NCI-H2107 (cell line): ENCODE measurements at places on chromosomes 2 and 18.

DNA sequence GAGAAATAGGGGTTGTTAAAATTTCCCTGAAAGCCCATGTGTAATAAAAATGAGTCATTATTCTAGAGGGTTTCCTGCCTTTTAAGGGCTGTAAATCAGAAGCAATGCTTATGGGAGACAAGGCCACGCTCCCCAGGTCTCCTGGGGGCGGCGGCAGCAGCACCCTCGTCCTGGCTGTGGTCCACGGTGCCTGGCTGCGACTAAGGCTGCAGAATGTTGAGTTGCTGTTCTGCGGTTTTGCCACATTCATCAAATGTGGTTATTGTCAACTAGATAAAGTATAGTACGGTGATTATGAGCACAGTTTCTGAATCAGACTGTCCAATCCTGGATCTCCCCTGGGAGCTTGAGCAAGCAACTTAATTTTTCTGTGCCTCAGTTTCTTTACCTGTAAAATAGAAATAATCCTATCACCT lies 11.9 kb upstream of the AGFG1 start:
- no peak for DNase-seq

DNA sequence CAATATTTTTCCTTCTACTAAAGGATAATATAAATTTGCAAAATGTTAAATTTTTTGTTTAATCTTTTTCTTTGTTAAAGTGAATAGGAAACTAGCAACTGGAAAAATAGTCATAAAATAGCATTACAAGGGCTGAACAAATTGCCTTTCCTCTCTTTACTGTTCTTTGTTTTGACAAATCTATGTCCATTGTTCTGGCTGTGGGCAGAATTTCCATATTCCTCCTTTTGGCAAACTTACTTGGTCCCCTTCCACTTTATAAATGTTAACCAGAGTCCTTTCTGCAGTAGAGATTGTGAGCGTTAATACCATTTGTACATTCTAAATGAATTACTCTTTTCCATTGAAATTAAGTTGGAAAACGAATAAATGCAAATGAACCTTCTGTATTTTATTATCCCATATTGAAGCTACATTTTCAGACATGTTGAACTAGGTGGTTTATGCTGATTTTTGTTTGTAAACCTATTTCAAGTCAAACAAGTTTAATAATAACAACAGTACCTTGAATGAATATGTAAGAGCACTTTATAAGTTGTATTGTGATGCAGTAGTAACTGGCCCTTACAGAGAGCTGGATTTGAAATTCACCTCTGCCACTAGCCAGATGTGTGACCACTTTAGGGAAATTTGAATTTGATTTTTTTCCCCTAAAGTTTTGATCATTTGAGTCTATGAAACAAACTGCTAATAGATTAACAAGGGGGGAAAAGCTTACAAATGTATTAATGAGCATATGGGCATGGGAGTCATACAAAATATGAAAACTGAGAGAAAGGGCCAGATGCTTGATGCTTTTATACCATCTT lies 3.3 kb downstream of the RNF125 start:
- DNase-seq, result no peak

DNA sequence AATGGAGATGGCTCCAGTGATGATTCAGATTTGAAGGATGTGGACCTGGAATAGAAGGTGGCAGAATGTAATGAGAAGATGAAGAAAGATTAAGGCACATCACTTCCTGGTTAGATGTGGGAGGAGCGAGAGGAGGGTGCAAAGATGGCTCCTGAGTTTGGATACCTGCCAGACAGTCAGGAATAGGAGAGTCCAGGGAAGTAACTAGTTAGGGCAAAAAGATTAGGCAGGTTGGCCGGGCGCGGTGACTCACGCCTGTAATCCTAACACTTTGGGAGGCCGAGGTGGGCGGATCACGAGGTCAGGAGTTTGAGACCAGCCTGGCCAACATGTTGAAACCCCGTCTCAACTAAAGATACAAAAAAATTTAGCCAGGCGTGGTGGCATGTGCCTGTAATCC lies 5.6 kb downstream of the C2orf74 start:
- DNase-seq, result no peak

DNA sequence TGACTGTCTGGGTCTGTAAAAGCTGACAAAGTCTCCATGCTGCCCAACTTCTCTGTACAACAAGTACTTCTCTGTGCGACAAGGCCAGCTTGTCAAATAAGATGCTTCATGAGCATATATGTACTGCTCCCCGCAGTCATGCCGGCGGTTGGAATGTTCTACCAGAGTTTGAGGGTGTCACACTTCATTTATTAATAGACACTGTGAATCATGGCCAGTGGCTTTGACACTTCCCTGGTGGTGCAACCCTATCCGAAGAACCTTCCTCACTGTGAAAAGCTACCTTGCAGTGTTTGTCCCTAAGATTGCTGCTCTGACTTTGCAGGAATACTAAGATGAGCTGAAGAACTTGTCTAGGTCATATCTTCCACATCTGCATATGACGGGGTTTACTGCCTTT lies 120.9 kb upstream of the NRP2 start:
- no peak for DNase-seq

- DNase-seq, result no peak
These were observed 18.6 kb upstream of the SCRN3 start for GRCh38 chr2:174376967-174377366.

DNA sequence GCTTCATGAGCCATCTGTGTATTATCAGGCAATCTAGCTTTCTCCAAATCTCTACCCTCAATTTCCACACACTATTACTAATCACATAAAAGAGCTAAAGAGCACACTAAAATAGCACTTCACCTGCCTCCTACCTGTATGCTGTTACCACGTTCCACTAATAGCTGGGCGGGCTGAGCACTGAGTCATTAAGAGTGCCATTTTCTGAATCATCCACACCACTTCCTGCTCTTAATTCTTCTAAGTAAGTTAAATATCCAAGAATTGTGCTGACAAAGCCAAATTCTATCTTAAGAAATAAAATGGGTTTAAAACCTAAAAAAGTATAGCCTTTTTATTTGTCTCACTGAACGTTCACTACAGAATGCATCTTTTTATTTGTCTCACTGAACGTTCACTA lies 35.7 kb downstream of the NOL10 start:
- DNase-seq, result no peak

GRCh38 chr2:167057446-167057845 lies 169.2 kb downstream of the XIRP2 start:
- DNase-seq, result no peak

DNA sequence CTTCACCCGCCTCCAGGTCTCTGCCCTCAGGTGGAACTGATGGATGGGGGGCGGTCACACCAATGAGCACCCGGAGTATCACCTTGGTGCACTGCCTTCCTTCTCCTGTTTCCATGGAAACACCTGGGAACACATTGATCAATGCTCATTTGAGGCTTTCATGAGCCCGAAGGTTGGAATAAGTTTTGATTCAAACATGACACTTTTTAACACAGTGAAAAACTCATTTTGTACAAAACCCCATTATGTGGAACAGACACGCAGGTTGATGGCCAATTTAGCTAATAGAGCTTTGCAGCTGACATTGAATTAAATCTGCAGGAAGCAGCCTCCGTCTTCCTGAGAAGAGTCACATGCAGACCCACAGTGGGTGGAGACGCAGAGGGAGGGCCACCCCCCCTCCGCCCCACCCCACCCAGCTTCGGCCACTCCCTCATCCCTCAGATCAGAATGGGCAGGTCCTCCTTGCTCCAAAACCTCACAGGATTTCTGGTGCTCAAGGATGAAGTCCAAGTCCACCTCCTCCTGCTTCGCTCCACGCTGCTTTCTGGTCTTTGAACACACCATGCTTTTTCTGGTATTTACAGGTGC lies 96.0 kb upstream of the MYCN start:
- DNase-seq, result no peak

- DNase-seq, result no peak
These were observed 15.3 kb downstream of the VIT start for GRCh38 chr2:36711741-36712314.

GRCh38 chr18:2985628-2986027 lies 27.3 kb downstream of the LPIN2 start:
- DNase-seq, result no peak

DNA sequence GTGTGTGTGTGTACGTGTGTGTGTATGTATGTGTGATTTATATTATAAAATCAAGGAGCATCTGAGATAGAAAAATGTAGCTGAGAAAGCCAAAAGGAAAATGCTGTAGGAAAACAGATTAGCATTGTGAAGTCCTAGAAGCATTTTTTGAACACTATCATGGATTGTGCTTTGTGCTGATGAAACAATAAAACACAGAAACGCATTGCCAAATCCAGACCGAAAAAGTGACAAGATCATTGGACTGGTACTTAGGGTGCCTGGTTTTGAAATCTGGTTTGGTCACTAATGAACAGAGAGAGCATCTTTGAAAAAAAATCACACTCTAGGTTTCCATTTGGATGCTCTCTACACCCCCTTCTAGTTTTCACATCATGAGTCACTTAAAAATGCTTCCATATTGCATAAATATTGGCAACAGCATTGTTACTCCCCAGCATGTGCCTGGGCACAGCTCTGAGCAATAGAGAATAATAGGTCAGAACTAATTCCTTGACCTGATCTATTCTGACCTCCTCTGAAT lies 214.6 kb upstream of the LRRTM1 start:
- DNase-seq, result no peak

GRCh38 chr2:64819774-64820688 lies 166.3 kb upstream of the SERTAD2 start:
- no peak for DNase-seq

- peak; percentile 43 for DNase-seq
These were observed 334.7 kb upstream of the CELF4 start for GRCh38 chr18:37900326-37900725.

- no peak for DNase-seq
These were observed 56.1 kb downstream of the NEDD4L start for GRCh38 chr18:58100154-58100553.

DNA sequence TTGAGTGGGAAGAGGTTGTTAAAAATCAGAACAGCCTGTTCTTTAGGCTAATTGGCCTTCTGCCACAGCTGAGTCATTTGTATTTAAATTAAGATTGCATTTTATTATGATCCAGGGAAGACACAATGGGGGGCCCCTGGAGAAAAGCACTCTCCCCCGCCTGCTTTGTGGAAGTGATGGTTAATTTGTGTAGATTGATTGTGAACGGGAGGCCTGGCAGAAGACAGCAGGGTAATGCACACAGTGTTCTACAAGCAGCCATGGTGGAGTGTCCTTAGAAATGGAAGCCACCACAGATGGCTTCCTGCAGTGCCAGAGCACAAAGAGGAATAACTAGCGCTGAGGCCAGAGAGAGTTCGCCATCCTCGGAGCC lies 19.6 kb downstream of the RAMP1 start:
- peak; percentile 26 for DNase-seq
